ENCODE measurements at places on chromosomes 16 and 17.

DNA sequence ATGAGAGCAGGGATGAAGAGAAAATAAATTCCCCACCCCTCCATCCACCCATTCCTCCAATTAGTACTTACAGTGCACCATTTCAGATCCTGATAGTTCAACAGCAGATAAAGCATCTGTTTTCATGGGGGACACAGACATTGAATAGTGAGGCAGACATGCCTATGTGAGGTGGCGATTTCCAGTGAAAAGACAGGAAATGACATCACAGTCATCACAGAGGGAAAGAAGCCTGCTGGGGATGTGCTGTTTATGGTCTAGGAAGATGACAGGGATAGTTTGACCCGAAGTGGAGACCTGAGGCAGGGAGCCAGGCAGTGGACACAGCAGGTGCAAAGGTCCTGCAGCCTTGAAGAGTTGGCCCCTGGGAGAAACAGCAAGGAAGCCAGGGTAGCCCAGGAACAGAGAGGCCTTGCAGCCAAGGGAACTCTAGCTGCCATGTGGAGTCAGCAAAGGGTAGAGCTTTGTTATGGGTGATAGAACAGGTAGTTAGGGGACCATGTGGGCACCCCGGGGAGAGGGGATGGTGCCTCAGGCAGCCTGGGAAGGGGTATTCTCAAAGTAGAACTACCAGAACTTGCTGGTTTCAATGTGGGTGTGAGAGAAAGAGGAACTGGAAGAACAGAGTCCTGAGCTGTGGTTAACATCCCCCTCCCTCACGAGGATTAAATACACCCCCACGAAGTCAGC, 256.6 kb downstream of the CPPED1 start:
- no peak for DNase-seq

DNA sequence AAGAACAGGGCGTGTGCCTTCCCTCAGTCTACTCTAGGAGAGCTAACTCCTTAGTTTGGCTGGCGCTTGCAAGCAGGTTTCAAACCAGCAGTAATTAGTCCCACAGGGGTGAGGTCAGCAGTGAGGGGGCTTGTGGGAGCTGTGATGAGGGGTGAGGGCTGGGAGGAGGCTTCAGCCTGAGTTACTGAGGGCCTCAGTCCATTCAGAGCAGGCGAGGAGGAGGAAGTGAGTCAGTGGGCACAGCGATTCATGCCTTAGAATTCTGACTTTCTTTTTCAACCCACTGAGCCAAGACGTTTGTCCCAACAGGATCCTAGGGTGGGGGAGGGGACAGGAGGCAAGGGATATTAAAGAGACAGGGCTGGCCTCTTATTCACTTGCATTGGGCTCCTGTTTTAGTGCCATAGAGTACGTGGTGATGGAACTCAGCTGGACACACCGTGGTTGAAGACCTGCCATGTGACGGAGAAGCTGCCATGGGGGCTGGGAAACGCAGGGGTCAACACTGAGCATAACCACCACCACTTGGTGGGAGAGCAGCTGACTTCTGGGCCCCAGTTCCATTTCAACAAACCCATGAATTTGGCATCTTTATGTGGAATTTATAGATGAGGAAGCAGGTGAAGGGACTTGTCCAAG, 8.3 kb upstream of the ITGA3 start:
- DNase-seq = no peak

- no peak for DNase-seq
Measured at GRCh38 chr17:36072431-36073121, 8.5 kb downstream of the CCL18 start.

DNA sequence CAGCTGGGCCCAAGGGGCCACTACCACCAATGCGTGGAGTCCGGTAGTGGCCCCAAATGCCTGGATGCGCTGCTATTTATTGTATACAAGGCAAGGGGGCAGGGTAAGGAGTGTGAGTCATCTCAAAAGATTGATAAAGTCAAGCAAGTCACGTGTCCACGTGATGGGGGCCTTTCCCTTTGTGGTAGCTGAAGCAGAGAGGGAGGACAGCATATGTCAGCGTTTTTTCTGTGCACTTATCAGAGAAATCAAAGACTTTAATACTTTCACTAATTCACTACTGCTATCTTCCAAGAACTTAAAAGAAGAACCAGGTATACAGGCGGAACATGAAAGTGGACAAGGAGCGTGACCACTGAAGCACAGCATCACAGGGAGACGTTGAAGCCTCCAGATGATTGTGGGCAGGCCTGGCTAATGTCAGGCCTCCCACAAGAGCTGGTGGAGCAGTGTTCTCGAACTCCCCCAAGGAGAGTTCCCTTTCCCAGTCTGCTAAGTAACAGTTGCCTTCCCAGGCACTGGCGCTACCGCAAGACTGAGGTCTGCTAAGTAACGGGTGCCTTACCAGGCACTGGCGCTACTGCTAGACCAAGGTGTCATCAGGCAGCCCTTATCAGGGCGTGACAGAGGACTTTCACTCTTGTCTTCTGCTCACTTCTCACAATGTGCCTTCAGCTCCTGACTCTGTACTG, 10.8 kb upstream of the ASB16 start:
- DNase-seq = no peak

DNA sequence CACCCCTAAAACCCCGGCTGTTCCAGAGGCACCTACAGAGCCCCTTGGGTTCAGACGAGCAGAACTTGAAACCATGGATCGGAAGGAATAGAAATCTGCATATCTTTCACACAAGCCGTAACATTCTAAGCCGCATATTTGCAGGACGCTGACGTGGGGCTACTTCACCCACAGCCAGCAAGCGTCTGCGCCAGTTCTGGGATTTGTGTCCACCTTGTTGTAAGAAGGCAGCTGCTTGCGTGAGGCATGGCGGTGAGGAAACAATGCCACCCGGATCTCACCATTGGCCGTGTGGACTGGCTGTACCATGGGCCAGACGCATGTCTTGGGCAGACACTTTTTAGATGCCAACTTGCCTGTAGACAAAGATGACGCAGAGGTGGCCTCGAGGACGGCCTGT, 34.5 kb downstream of the TNFRSF13B start:
- DNase-seq = no peak

- DNase-seq = no peak
Measured at GRCh38 chr16:66548868-66549267, 1.1 kb downstream of the TK2 start.

GRCh38 chr17:49977463-49978389, 8.7 kb downstream of the DLX4 start:
- no peak for DNase-seq

- DNase-seq = no peak
Measured at GRCh38 chr17:70668276-70668937, 499.1 kb downstream of the KCNJ2 start.

DNA sequence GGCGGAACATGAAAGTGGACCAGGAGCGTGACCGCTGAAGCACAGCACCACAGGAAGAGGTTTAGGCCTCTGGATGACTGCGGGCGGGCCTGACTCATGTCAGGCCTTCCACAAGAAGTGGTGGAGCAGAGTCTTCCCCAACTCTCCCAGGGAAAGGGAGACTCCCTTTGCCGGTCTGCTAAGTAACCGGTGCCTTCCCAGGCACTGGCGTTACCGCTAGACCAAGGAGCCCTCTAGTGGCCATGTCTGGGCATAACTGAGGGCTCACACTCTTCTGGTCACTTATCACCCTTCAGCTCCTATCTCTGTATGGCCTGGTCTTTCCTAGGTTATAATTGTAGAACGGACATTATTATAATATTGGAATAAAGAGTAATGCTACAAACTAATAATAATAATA, 1931.9 kb downstream of the TP53TG3F start:
- DNase-seq = peak; percentile 19

DNA sequence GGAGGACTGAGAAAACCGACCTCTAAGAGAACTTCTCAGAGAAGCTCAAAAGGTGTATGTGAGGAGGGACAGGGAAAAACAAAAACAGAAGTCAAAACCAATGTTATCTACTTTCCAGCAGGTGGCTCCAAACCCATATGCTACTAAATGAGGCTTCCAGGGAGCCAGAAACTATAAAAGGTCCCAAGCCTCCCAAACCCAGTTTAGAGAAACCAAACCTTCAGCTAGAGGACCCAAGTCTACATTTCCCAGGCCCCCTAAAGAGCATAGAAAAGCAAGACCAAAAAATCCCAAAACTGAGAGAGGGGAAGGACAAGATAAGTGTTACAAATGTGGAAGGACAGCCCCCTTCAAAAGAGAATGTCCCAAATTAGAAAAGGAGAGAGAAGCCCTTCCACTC, 3.7 kb downstream of the HPR start:
- DNase-seq = no peak

GRCh38 chr16:89330177-89330856, 112.8 kb downstream of the ZNF778 start:
- no peak for DNase-seq

DNA sequence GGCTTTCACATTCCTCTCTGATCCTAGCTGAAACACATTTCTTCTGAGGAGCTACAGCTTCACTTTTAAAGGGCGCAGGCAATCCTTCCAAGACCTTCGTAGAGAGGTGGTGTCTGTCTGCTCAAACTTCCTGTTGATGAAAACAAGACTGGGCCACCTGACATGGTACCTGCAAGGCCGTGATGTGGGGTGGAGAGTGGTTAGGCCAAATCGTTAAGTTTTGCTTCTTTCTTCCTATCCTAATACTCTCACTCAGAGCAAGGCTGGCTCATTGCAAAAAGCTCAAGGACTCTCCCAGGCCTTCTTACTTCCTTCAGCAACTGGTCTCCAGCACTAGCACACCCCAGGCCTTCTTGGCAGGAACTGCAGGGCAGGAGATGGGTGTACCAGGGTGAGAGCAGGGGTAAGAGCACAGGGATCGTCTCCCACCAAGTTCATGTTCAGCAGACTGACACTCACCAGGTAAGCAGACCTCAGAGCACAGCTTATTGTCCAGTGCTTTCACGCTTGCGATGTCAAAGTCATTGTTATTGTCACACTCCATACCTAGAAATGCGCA, 10.9 kb upstream of the FOXJ1 start:
- DNase-seq = no peak

DNA sequence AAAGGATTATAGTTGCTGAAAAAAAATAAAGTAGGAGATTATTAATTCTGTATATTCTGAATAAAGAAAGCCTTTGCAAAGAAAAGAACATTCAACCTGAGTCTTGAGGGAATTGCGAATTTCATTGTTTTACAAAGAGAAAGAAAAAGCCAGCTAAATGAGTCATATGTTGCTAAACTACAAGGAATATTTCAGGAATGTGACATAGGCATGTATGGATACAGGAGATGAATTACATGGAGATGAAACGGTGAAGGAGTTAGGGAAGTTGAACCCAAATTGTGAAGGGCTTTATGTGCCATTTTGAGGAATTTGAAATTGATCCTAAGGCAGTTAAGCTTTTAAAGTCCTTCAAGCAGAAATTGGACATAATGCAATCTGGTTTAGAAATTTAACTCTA, 177.3 kb upstream of the RBL2 start:
- no peak for DNase-seq

DNA sequence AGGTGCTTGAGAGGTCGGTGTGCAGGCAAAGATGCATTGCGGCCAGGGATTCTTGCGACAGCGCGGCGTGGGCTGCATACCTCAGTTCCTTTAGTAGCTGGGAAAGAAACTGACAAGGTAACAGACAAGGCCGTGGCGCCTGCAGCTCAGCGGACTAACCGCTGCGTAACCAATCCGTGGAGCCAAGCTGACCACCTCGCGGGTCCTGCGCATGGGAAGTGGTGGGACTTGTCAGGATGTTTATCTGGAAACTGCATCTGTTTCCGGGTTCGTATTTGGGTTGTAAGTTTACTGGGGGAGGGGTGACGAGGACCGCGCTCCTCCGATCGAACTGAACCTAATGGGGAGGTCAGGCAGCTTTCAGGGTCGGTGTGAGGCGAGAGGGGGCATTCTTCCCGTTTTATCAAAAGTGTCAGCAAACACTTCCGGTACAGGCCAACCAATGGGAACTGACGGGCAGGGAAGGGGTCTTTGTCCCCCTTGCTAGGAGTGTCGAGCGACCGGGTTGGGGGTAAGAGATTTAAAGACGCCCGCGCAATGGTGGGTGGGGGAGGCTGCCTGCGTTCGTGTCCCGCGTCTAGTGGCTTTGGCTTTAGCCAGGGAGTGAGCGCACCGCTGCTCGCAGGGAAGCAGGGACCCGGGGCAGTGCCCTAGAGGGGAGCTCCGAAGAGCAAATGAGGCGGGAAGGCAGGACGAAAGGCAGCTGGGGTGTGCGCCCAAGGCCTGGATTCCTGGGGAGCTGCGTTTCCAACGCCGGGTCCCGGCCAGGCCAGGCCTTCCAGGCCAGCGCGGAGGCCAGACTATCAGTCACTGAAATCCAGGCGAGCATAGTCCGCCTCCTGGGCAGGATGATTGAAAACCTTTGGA, 7.0 kb downstream of the IRX6 start:
- DNase-seq = no peak

DNA sequence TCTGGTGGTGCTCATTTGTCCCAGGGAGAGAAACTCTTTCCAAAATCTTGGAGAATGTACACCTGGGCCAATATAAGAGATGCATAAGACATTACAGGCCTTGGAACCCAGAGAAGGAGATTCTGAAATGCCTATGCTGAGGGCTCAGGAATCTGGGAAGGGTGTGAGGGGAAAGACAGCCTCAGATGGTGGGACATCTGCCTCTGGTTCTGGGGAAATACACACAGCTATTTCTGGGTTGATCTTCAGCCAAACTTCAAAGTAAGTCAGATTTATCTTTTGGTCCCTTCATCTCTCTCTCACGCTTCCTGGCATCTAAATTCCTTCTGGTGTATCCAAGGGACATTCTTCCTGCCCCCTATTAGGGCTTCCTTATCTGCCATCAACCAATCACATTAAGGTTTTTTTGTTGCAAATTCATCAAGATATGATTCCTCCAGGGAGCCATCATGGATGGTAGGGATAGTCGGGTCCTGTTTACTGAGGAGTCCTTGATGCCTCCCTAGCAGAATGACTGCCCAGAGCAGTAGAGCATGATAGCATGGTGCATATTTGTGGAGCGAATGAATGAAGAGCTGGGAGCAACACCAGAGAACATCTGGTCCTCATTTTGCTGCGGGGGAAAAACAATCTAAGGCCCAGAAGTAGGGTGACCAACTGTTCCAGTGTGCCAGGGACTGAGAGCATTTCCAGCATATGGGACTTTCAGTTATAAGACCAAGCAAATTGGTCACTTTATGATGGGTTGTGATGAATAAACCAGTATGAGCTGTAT, 35.7 kb upstream of the DYNLL2 start:
- DNase-seq = no peak

- DNase-seq = no peak
Measured at GRCh38 chr17:2893422-2893914, 97.2 kb downstream of the RAP1GAP2 start.

GRCh38 chr17:18025945-18026776, 12.8 kb downstream of the ATPAF2 start:
- DNase-seq = no peak
